NCI-H526 (cell line): ENCODE measurements at places on chromosomes 4 and X.

GRCh38 chr4:104973708-104974107 is 173.0 kb upstream of the TET2 start:
- DNase-seq: no peak

GRCh38 chrX:75544786-75545185 is 21.9 kb upstream of the ZDHHC15 start:
- no peak for DNase-seq

DNA sequence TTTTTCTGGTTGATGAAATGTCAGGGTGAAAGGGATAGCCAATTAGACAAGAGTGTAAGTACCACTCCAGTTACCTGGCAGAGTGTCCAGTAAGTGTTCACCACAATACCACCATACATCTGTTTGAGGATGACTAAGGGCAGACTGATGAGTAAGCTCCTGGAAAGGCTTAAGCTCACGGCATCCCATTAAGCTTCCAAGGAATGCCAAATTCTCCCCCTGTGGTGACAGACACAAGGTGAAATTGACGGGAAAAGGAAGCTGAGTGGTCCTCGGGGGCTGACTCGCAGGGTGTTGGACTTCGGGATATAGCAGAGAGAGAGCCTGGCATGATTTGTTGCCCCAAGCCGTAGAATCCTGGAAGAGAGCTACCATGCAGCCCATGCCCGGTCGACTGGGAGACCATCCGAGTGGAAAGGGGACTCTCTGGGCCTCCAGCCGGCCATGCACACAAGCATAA is 7.6 kb upstream of the BST1 start:
- DNase-seq: no peak

GRCh38 chrX:47482065-47482511 is 934 bp downstream of the ZNF41 start:
- no peak for DNase-seq

GRCh38 chr4:124997991-124998390 is 285.5 kb upstream of the ANKRD50 start:
- DNase-seq: no peak

DNA sequence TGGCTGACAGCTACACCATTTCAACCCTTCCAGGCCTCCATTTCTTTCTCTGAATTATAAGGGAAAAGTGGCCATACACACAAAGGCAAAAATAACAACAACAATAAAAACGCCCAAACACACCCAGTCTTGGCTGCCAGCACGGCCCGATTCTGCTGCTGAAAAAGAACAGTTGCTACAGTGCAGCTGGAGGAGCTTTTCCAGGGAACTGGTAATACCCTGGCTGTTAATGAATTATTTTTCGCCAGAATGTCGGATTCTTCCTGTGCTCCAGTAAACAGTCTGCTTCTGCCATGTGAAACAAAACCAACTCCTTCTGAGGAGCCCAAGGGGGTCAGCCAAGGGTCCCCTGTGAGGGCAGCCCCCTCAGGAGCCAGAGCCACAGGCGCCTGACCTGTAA is 6.6 kb downstream of the RAI2 start:
- no peak for DNase-seq

DNA sequence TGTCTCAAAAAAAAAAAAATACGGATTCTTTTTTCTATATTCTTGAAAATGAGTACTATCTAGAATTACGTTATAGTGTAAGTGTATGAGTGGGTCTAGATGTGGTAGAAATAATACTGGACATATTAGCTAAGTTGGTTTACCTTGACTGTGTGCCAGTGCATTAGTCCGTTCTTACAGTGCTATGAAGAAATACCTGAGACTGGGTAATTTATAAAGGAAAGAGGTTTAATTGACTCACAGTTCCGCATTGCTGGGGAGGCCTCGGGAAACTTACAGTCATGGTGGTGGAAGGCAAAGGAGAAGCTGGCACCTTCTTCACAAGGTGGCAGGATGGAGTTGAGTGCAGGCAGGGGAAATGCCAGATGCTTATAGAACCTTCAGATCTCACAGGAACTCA is 92.4 kb downstream of the ARHGAP10 start:
- DNase-seq: no peak
